Prostate gland (tissue), 2 donors: ENCODE measurements at places on chromosomes 13 and 19. TPM values are rescaled to one million over a fixed set of nuclear protein-coding genes. Genes with fewer than 3 reads are reported as not detected.

The ZNF813 gene
- total RNA-seq, result 9.1 TPM

The AP3D1 gene
- 115 TPM for total RNA-seq

The C19orf81 gene
- total RNA-seq, result 33.2 TPM

- no peak for DNase-seq
These were observed 121.5 kb upstream of the RNF113B start for GRCh38 chr13:98298599-98298998.

The SYNGR4 gene
- 2.8 TPM for total RNA-seq

DNA sequence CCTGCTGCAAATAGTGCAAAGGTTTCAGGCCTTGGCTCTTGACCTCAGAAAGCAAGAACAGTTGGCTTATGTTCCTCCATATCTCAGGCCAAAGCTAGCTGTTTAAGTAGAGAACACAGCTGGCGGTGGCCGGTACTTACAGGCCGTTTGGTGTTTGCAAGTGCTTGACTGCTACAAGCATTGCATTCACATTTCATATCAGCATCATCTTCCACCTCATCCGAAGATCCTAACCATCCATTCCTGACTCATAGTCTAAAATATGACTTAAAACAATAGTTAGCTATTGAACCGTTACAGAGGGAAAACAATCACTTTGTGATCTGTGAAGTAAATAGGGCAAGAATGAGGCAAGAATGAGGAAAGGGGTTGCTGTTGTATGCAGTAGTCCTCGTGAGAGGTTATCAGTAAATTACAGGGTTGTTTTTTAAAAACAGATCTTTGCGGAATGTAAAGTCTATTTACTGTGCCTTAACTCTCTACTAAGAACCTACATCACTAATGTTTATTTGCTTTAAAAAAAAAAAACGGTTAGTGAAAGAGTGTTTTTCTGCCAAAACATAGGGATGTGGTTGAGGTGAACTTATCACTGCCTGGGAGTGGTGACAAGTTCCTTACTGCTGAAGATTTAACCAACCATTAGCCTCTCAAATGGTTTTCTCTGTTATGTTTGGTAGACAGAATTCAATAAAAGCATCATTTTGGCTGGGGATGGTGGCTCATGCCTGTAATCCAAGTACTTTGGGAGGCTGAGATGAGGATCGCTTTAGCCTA, 21.6 kb upstream of the WDR88 start:
- no peak for DNase-seq

The TNNT1 gene
- 87.9 TPM for total RNA-seq

DNA sequence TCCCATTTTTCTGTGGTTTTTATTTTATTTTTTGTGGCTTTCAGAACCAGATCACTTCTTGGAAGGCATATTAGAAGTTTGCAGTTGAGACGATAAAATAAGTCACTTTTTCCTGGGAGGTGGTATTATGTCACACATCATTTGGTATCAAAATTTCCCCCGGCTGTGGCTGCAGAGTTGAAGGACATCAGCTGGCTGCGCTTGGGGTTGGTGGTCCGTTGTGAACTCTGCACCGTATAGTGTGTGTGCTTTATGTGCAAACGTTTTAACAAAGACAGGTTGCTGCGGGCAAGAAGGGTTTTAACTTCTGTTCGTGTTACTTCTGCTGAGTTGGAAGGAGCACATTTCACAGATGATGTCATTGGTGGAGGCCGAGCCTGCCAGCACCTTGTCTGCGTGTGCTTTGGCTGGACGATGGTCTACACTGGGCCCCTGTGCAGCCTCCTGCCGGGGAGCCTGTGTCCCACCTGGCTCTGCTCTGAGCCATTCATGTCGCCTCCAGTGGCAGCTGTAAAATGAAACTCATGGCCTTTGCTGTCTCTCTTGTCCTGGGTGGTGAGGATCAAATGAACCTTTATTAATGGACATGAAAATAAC, 9.6 kb downstream of the ATP11A start:
- no peak for DNase-seq

DNA sequence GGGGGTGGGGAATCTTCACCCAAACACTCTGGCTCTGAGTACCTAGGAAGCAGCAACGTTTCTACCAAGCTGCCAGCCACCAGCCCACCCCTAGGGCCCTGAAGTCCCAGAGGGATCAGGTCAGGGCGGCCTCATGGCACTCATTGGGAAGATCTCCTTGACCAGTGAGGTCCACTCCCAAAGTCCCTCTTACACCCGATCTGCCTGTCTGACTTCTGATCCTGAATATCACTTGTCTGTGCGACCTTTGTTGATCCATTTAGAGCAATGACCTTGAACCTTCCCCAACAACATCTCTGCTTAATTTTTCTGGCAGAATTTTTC, 2.1 kb upstream of the GNA15 start:
- no peak for DNase-seq

DNA sequence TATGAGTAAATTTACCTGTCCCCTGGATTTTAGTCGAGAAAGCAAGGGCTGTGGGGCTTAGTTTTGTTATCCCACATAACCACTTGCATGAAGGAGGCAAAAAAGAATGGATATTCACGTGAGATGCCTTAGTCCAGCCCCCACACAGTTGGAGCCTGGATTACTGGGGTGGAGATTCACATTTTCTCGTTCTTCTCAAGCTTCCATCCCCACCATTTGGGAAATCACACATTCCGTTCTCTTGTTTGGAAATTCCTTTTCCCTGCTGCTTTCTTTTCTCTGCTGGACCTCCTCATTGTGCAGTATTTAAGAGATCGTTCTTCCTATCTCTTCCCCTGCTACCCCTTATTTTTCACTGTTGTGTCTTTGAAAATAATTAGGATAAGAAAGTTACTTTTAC, 45.1 kb upstream of the FARP1 start:
- no peak for DNase-seq

The NFIX gene
- 185 TPM for total RNA-seq

DNA sequence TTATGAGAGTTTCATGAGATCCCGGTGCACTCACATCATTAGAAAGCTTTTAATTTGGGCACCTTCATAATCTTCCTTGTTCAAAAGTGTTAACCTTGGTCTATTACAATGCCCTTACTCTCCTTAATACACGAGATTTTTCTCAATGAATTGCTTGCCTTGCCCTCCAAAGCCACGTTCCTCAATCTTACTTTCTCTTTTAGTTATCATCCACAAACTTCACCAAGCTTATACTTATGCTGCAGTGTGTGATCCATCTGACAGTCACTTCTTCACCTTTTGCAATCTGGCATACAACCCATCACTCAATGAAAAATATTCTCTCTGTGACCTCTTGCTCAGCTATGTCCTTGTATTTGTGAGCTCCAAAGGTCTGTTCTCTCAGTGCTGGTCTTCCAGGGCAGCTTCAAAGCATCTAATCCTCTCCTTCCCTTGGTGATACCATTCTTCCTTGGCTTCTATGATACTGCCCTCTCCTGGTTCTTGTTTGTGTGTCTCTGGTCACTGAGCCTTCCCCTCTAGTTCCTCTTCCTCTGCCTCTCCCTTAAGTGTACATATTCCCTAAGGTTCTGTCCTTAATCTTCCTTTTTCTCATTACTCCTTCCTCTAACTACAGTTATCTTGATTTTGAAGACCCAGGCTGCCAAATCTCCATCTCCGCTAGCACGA, 202.2 kb upstream of the STARD13 start:
- no peak for DNase-seq

- no peak for DNase-seq
These were observed 311.3 kb downstream of the DLEU7 start for GRCh38 chr13:50531917-50532899.

The PINLYP gene
- 4.8 TPM for total RNA-seq

GRCh38 chr13:94674609-94675348, 37.6 kb downstream of the SOX21 start:
- DNase-seq, result peak; percentile 37

GRCh38 chr19:32866564-32867265, 2.9 kb downstream of the SLC7A9 start:
- no peak for DNase-seq

DNA sequence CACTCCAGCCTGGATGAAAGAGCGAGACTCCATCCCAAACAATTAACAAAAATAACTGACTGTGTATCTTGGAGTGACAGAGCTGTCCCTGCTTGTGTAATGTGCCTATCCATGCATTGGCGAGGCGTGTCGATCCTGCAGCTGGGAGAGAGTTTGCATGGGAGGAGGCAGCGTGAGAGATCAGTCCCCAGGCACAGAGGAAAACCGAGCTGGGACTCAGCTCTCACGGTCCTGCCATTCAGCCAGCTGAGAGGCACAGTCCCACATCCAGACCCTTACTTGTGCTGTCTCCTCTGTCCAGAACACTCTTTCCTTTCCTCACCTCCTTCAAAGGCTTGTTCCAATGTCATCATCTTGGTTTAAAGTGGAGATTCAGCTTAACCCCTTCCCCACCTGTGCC, 11.9 kb upstream of the SULT2B1 start:
- no peak for DNase-seq

DNA sequence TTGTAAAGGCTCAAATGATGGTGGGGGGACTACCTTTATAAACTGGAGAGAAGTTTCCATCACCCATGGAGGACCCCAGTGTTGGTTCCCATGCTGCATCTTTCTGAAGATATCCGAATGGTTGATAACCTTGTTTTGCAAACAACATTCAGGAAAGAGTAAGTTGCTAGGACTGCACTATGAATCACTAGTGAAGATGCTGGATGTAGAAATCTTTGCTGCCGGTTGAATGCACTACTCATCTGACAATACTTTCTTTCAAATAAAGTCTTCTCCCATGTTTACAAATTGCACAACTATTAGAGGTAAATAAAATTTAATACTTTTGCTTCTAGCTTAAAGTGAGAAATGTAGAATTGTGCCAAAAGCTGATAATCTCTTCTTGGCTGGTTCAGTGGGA, 198.4 kb upstream of the SLITRK6 start:
- DNase-seq, result no peak

The FFAR1 gene
- 0.28 TPM for total RNA-seq

The UPK1A gene
- total RNA-seq, result 5.5 TPM

DNA sequence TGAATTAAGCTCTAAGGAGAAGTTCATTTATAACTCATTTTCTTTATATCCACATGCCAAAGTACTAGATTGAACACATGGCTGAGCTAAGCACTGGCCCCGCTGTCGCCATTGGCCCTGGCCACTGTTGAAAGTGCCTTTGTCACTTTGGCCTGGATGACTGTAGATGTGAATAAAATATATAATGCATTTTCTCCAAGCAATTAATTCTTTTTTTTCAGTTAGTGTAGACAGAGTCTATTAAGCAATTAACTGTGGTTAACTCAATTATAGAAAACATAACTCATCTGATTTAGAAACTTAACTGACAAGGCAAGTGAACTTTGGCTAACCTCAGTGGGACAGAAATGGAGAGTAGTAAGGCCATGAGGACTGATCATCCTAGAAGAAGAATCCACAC, 965.6 kb downstream of the EFNB2 start:
- no peak for DNase-seq

GRCh38 chr19:18021121-18021755, 13.3 kb downstream of the ARRDC2 start:
- DNase-seq, result peak; percentile 72

The USP12 gene
- 11.3 TPM for total RNA-seq

The ZNF837 gene
- total RNA-seq, result 12.2 TPM

GRCh38 chr19:53311044-53311443, 22.5 kb upstream of the ZNF845 start:
- no peak for DNase-seq

GRCh38 chr13:106942563-106942962, 374.6 kb upstream of the ARGLU1 start:
- no peak for DNase-seq

- DNase-seq, result no peak
These were observed 50.7 kb upstream of the DIAPH3 start for GRCh38 chr13:60214213-60215055.

The THSD8 gene
- 0.91 TPM for total RNA-seq

GRCh38 chr19:2619076-2619475, 83.4 kb downstream of the GNG7 start:
- no peak for DNase-seq

- no peak for DNase-seq
These were observed 86.7 kb upstream of the TNFSF11 start for GRCh38 chr13:42487221-42487620.

DNA sequence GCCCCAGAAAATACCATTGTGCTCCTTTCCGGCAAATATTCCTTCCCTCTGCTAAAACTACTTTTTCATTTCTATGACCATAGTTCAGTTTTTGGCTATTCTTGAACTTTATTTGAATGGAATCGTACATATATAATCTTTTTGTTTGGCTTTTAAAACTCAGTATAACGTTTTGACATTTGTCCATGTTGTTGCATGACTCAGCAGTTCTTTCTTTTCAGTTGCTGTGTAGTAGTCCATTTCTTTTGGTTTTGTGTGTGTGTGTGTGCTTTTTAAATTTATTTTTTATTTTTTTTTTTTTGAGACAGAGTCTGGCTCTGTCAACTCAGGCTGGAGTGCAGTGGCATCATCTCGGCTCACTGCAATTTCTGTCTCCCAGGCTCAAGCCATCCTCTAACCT, 35.0 kb downstream of the ITM2B start:
- no peak for DNase-seq

DNA sequence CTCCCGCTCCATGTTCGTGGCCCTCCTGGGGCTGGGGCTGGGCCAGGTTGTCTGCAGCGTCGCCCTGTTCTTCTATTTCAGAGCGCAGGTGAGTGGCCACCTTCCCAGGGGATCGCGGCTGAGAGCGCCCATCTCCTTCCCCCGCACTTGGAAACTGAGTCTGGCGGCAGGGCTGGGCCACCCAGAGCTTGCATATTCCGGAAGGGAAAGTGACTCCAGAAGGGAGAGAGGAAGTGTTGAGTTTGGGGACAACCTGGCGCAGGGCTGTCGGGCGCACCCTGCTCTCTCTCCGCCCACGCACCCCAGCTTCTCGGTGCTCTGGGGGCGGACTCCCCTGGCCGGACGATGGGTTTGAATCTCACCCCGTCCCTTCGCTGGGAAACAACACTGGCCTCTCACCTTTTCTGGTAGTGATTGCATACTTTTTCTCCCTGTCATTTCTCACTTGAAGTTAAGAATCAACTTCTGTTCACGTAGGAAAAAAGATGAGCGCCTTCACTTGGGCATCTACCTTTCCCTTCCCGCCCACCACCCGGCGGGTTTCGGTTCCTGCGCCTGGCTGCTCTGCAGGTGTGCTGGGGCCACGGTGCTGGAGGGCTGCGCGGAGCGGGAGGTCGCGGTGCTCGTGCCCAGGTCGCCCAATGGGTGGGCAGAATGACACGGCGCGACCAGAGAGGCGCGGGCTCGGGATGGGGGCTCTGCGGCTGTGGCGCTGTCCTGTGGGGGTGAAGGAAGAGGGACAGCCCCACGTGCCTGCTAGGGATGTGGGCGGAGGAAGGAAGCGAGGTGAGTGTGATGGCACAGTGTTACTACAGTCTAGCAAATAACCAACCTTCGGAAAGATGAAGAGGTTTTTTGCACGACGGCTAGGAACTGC, 721 bp downstream of the TNFSF11 start:
- DNase-seq, result no peak

DNA sequence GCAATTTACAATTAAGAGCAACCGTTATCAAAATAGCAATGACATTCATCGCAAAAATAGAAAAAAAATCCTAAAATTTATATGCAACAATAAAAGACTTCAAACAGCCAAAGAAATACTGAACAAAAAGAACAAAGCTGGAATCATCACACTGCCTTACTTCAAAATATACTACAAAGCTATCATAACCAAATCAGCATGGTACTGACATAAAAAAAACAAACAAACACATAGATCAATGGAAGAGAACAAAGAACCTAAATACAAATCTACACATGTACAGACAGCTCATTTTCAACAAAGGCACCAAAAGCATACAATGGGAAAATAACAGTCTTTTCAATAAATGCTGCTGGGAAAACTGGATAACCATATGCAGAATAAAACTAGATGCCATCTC, 6.4 kb downstream of the ZNF562 start:
- no peak for DNase-seq
